ENCODE measurements at places on chromosomes 3 and 15. TPM values are rescaled to one million over a fixed set of nuclear protein-coding genes. Genes with fewer than 3 reads are reported as not detected.

The CHAC1 gene
- polyA plus RNA-seq: 1.8 TPM

The SPINK8 gene
- polyA plus RNA-seq: not detected

The GOLGA6D gene
- not detected for polyA plus RNA-seq

The PPP1R14D gene
- polyA plus RNA-seq: not detected

The AADAC gene
- polyA plus RNA-seq: 0.94 TPM

Measured in urinary bladder (tissue), 4 donors.